ENCODE measurements at places on chromosomes 2 and 18. TPM values are rescaled to one million over a fixed set of nuclear protein-coding genes. Genes with fewer than 3 reads are reported as not detected.
A peak's percentile ranks its signal among the peaks of the same experiment; 100 is the strongest.

- H3K27me3 ChIP-seq: no peaks in the 10 kb centered on the region
- no peaks in the 10 kb centered on the region for H3K4me1 ChIP-seq
- no peak overlapping the region for H3K4me3 ChIP-seq
Observed at GRCh38 chr2:108972663-108973062, 16.4 kb downstream of the EDAR start.

GRCh38 chr2:56100791-56101312 is 82.9 kb upstream of the CCDC85A start:
- no peaks in the 10 kb centered on the region for H3K36me3 ChIP-seq
- H3K4me1 ChIP-seq: no peaks in the 10 kb centered on the region
- H3K27ac ChIP-seq: no peak overlapping the region
- no peak for DNase-seq

GRCh38 chr2:226836548-226836885 is 663 bp downstream of the RHBDD1 start:
- peak overlapping the region; percentile 90 for H3K4me3 ChIP-seq
- H3K36me3 ChIP-seq: peaks cover 38% of the 10 kb centered on the region
- no peaks in the 10 kb centered on the region for H3K27me3 ChIP-seq
- H3K27ac ChIP-seq: peak overlapping the region; percentile 97
- DNase-seq: no peak
- H3K4me1 ChIP-seq: peaks cover 74% of the 10 kb centered on the region

- H3K4me3 ChIP-seq: no peak overlapping the region
- H3K27me3 ChIP-seq: peaks cover 5% of the 10 kb centered on the region
- no peaks in the 10 kb centered on the region for H3K36me3 ChIP-seq
- DNase-seq: no peak
- no peak overlapping the region for H3K27ac ChIP-seq
Observed at GRCh38 chr2:95039363-95039762, 13.9 kb downstream of the MAL start.

DNA sequence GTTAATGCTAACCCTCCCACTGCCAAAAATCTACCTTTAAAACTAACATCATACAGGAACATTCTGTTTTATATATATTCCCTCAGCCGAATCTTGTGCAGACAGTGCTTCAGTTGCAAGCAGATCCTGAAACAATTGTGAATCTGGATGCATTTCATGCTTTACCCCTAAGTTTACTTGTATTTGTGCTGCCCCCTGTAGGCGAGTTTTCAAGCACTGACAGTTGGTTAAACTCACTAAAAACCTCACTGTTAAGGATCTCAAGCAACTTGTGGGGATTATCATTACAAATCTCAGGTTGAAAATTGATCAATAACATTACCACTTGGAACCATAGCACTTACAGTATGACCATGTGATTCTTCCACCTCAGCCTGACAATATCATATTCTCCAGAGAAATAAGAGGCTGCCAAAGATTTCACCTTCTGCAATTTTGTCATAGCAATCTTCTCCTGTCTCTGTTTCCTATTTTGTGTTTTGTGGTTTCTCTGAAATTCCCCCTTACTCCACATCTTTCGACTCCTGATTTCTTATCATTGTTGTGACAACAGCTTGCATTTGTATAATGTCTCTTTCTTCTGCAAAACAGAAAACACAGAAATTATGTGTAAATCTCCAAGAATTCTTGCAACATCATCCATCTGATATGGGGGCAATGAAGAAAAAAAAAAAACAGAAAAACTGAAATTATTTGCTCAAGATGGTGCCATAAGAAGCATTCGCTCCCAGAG is 354.6 kb upstream of the SETBP1 start:
- H3K4me3 ChIP-seq: no peak overlapping the region
- DNase-seq: no peak
- no peaks in the 10 kb centered on the region for H3K4me1 ChIP-seq

- H3K4me3 ChIP-seq: no peak overlapping the region
- no peaks in the 10 kb centered on the region for H3K4me1 ChIP-seq
- DNase-seq: no peak
- H3K36me3 ChIP-seq: no peaks in the 10 kb centered on the region
Observed at GRCh38 chr2:25698752-25699151, 25.4 kb upstream of the DTNB start.

GRCh38 chr2:74886811-74887210 is 52.9 kb downstream of the HK2 start:
- H3K36me3 ChIP-seq: peaks cover 91% of the 10 kb centered on the region
- no peak for DNase-seq
- H3K4me1 ChIP-seq: no peaks in the 10 kb centered on the region
- H3K4me3 ChIP-seq: no peak overlapping the region
- no peak overlapping the region for H3K27ac ChIP-seq

GRCh38 chr2:184031402-184032147 is 566.8 kb upstream of the ZNF804A start:
- no peaks in the 10 kb centered on the region for H3K4me1 ChIP-seq
- no peaks in the 10 kb centered on the region for H3K36me3 ChIP-seq
- no peak overlapping the region for H3K27ac ChIP-seq
- DNase-seq: no peak

- no peak overlapping the region for H3K4me3 ChIP-seq
- peaks cover 6% of the 10 kb centered on the region for H3K36me3 ChIP-seq
Observed at GRCh38 chr2:20671736-20672080, 4.8 kb downstream of the GDF7 start.

- H3K27ac ChIP-seq: no peak overlapping the region
- H3K27me3 ChIP-seq: peaks cover 2% of the 10 kb centered on the region
- H3K36me3 ChIP-seq: no peaks in the 10 kb centered on the region
Observed at GRCh38 chr2:106629981-106630380, 142.8 kb downstream of the CD8B2 start.

DNA sequence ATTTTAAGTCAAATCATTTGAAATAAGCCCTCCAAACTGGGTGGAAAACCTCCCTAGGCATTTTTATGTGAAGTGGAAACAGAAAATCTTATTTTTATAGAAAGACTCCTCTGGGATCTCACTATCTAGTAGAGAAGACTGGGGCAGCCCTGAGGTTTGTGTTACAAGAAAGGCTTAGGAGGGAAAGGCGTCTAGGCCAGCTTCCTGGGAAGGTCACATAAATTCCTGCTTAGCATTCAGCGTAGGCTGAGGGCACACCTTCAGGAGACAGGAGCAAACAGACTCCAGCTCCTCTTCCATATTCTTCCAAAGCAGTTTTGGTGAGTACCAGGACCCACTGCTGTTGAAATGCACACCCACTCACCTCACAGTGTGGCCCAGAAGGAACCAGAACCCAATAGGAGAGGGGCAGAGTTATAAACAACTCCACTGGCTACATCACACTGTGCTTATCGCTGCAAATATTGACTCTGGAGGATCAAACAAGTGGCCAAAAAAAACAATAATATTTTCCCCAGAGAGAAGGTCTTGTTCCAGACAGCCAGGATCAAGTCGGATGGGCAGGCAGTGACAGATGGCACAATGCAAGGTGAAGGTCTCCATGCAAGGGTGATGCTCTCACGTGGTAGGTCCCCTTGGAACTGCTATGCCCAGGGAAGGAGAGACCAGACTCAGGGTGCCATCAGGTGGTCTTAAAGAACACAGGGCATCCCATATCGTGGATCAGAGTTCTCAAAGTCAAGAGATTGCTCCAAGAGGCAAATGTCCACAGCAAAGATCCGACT is 17.7 kb upstream of the IGFBP2 start:
- peaks cover 10% of the 10 kb centered on the region for H3K27me3 ChIP-seq
- no peaks in the 10 kb centered on the region for H3K4me1 ChIP-seq
- no peak overlapping the region for H3K27ac ChIP-seq
- no peaks in the 10 kb centered on the region for H3K36me3 ChIP-seq
- H3K4me3 ChIP-seq: no peak overlapping the region

GRCh38 chr18:34222307-34223163 is 2.2 kb downstream of the NOL4 start:
- peaks cover 7% of the 10 kb centered on the region for H3K4me1 ChIP-seq
- H3K27me3 ChIP-seq: peaks cover 44% of the 10 kb centered on the region
- no peak overlapping the region for H3K27ac ChIP-seq
- DNase-seq: no peak

DNA sequence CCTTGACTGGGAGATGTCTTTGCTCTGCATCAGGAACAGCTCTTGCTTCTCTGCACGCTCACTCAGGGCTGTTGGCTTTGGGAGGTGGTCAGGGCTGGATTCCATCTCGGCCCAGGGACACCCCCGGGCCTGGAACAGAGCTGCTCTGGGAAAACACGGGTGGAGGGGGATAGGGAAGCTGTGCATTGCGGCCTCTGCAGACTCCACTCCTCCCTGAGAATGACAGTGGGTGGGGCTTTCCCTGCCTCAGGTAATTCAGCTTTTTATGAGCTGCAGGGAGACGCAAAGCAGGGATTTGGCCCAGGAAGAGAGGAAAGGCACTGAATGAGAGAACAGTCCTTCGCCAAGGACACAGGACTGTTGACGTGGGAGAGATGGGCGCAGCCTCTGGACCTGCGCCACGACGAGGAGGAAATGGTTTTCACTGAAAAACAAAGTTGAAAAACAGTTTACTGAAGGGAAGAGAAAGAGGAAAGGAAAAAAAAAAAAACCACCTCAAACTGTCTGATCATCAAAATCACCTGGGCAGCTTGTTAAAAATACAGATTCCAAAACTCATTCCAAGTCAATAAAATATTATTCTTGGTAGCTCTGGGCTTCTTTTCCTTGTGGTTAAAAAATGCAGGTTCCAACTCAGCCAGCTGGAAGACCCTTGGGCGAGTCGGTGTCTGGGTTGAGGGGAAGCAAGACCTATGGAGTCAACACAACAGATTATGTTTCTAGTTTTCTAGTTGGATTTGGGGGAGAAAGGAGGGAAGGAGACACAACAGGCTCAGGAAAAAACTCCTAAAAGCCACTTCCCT is 194.0 kb downstream of the ZFP36L2 start:
- H3K27ac ChIP-seq: no peak overlapping the region
- H3K4me3 ChIP-seq: no peak overlapping the region
- no peaks in the 10 kb centered on the region for H3K36me3 ChIP-seq
- no peaks in the 10 kb centered on the region for H3K4me1 ChIP-seq
- no peak for DNase-seq
- H3K27me3 ChIP-seq: peaks cover 2% of the 10 kb centered on the region

GRCh38 chr2:176446718-176447414 is 177.6 kb downstream of the MTX2 start:
- H3K27ac ChIP-seq: no peak overlapping the region
- no peaks in the 10 kb centered on the region for H3K36me3 ChIP-seq
- H3K4me3 ChIP-seq: no peak overlapping the region
- peaks cover 10% of the 10 kb centered on the region for H3K4me1 ChIP-seq
- H3K27me3 ChIP-seq: peaks cover 8% of the 10 kb centered on the region

DNA sequence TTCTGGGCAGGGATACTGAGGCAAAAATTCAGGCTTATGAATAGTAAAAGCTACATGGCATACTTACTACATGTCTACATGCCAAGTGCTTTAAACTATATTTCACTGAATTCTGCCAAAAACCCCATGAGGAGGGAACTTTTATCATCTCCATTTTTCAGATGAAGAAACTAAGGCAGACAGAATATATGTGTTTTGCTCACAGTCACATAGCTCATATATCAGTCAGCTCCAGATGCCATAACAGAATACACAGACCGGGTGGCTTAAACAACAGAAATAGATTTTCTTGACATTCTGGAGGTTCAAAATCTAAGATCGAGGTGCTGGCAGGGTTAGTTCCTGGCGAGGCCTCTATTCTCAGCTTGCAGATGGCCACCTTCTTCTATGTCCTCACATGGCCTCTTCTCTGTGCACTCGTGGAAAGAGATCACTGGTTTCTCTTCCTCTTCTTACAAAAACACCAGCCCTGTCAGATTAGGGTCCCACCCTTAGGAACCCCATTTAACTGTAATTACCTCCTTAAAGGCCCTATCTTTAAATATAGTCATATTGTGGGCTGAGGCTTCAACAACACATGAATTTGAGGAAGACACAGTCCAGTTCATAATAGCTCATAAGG is 27.1 kb upstream of the CREB1 start:
- peak overlapping the region; percentile 42 for H3K4me3 ChIP-seq
- peaks cover 85% of the 10 kb centered on the region for H3K4me1 ChIP-seq
- no peaks in the 10 kb centered on the region for H3K36me3 ChIP-seq
- no peak for DNase-seq
- no peaks in the 10 kb centered on the region for H3K27me3 ChIP-seq
- peak overlapping the region; percentile 85 for H3K27ac ChIP-seq

DNA sequence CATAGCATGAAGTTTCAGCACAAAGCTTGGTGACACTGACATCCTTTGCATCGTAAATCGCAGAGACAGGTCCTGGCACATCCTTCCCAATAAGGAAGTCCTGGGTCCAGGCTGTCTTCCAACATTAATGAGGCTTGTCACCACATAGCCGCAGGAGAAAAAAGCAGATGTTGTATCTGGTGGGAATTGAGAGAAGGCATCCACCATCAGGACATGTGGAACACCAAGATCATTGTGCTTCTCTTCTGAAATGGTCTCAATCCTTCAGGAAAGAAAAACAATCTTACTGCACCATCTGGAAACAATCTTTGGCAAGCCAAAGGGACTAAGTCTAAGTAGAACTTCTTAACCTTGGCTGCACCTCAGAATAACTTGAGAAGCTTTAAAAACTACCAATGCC is 119.0 kb upstream of the ARHGAP28 start:
- no peak overlapping the region for H3K27ac ChIP-seq
- DNase-seq: no peak
- H3K4me1 ChIP-seq: no peaks in the 10 kb centered on the region
- no peaks in the 10 kb centered on the region for H3K27me3 ChIP-seq

DNA sequence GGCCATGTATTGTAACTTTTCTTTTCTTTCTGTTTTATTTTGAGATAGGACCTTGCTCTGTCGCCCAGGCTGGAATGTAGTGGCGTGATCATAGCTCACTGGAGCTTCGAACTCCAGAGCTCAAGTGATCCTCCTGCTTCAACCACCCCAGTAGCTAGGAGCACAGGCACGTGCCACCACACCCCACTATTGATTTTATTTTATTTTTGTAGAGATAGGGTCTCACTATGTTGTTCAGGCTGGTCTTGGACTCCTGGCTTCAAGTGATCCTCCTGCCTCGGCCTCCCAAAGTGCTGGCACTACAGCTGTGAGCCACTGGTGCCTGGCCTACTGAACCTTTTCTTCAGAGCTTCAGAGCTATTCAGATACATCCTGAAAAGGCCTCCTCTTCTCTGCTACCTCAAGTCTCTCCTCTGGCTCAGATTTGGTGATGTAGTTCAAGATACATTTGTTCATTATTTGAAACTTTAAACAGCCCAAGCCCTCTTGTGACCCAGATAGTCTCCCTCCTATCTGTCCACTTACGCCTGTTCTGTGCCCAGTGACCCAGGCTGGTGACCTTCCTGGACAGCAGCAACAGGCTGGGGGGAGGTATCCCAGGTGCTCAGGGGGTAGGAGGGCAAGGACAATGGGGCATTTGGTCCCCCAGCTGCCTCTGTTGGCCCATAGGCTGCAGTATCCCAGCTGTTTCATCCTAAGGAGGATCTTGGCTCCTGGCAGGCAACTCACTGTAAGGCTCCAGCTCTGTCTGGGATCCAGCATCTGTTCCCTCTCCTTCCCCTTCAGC is 38.6 kb downstream of the LAMA3 start:
- no peaks in the 10 kb centered on the region for H3K4me1 ChIP-seq
- DNase-seq: no peak
- no peak overlapping the region for H3K4me3 ChIP-seq

AQP12A gene
- not detected for total RNA-seq

ARHGEF33 gene
- total RNA-seq: 0.27 TPM

NCKAP1 gene
- 0.22 TPM for total RNA-seq

KCNS3 gene
- 1.1 TPM for total RNA-seq

C18orf63 gene
- total RNA-seq: not detected
